ENCODE measurements at places on chromosomes 6 and 20. TPM values are rescaled to one million over a fixed set of nuclear protein-coding genes. Genes with fewer than 3 reads are reported as not detected.

GRCh38 chr6:27830212-27830599, 82.0 kb downstream of the OR2B2 start:
- no peak for DNase-seq

Gene EDN1
- total RNA-seq: 0.10 TPM

DNA sequence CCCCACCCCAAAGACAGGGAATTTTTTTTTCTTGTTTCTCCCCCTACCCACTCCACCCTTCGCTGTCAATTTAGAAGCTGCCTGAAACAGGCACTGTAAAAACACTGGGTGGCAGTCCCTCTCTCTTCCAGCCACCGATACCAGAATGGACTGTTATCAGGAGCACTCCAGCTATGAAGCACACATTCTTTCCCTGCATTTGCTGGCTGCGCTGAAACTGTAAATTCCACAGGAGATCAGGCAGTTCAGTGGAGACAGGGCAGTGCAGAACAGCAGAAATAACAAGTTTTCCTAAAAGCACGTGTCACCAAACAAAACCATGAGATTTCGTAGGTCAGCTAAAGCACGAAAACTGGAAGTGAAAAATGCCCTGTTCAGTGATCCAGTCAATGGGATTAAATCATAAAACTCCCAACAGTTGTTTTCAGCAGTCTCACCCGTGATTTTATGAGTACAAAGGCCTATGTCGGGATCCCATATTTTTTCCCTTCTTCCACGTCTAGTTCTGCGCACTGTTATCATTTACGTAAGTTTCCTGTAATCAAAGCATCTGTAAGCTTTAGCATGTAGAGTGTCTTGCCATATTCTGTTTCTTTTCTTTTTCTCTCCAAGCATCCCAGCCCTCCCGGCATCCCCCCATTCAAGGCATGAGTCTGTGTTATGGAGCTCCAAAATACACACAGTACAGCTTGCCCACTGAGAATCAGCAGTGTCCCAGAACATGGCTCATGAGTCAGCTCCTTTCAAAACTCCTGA, 359.9 kb upstream of the EPHA7 start:
- DNase-seq: no peak

DNA sequence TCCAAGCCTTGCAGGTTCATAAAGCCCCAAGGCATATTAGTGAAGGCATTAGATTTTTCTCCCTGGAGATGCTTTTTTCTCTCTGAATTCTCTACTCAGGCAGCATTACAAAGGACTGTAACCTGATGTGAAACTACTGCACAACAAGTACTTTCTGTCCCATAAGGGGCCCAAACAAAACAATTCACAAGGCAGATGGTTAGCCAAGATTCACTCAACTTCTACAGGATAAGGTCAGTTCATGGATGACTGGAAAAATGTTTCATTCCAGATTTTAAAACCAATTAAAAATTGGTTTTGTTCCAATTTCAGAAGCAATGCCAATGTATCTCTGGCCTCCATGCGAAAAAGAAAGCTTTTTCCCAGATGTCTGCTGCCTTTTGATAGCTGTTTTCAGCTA, 181.8 kb downstream of the KHDC1L start:
- no peak for DNase-seq

DNA sequence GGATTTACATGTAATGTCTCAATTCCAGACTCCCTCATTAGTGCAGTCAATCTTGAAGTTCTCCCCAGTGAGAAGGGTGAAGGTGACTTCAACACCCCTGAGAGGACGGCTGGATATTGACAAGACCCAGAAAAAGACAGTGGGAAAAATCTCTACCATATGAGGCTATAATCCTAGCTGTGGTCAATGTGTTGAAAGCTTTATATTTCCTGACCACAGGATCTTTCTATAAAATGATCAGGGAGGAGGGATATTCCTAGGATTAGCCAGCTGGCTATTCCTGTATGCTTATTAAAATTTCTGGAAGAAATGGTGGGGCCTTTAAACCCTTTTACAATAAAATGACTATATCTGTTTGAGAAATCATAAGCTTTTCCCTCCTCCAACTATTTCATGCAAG, 43.0 kb downstream of the TFAP2B start:
- DNase-seq: no peak

Gene EDN3
- 0.22 TPM for total RNA-seq

- DNase-seq: no peak
Observed at GRCh38 chr6:27667657-27668441, 194.9 kb upstream of the ZNF184 start.

- DNase-seq: no peak
Observed at GRCh38 chr6:27474672-27475071, 1.8 kb upstream of the ZNF184 start.

DNA sequence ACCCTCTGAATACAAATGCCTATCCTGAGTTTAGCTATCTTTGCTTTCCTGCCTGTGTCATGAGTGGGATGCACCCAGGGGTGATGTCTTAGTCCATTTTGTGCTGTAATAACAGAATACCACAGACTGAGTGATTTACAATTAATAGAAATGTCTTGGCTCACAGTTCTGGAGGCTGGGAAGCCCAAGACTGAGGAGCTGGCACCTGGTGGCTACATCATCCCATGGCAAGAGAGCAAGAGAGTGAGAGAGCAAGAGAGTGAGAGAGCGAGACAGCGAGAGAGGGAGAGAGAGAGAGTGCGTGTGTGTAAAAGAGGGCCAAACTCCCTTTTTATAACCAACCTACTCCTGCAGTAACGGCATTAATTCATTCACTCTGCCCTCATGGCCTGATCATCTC, 76.8 kb downstream of the PRDM1 start:
- DNase-seq: no peak

DNA sequence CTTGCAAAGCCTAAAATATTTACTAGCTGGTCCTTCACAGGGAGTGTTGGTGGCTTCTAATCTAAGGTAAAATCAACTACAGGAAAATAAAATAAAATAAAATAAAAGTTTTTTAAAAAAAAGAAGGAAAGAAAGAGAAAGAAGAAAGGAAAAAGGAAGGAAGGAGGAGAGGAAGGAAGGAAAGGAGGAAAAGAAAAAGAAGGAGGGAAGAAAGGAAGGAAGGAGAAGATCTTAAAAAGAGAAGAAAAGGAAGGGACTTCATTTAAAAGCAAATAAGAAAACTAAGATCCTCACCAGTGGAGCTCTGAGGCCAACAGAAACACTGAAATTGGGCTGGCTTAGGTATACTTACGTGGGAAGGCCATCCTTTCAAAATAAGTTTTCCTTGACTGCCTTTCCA, 178.4 kb downstream of the TSHZ2 start:
- DNase-seq: no peak

GRCh38 chr6:16345449-16346330, 107.3 kb downstream of the GMPR start:
- no peak for DNase-seq

Gene NHLRC1
- not detected for total RNA-seq

DNA sequence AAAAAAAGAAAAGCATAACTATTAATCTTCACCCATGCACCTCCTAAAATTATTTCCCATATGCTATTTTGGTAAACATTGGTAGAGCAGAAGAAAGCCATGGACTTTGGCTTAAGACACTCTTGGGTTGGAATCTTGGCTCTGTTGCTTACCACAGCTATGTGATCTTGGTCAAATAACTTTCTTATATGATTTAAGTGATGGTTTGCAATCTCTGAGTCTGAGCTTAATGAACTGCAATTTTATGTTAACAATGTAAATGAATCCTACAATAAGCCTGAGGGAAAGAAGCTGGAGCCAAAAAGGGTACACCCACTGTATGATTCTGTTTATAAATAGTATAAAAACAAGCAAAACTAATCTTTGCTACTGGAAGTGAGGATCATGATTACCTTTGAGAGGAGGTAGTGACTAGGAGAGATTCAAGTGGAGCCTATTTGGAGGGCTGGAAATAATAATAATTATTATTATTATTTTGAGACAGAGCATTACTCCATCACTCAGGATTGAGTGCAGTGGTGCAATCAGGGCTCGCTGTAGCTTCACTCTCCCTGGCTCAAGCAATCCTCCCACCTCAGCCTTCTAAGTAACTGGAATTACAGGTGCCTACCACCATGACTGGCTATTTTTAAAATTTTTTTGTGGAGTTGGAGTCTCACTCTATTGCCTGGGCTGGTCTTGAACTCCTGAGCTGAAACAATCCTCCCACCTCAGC, 34.5 kb downstream of the ABRACL start:
- DNase-seq: no peak

DNA sequence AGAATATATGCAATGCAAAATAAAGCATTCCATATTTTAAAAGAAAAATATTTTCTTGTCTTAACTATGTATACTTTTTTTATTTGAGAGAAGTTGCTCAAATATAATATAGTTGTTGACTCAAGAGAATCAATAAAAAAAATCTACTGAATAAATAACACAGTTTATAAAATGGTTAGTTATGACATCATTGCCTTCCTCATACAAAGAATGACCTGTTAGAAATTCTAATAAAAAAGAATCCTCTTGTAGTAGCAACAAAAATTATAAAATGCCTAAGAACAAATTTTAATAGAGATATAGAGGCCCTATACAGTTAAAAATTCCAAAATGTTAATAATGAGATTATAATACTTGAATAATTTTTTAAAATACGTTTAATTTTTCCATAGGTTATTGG, 96.5 kb upstream of the AHI1 start:
- no peak for DNase-seq

Gene DIDO1
- total RNA-seq: 78.3 TPM

GRCh38 chr6:157825243-157825904, 2.3 kb downstream of the SNX9 start:
- DNase-seq: no peak

GRCh38 chr6:133567636-133568035, 321.3 kb upstream of the TCF21 start:
- DNase-seq: no peak

DNA sequence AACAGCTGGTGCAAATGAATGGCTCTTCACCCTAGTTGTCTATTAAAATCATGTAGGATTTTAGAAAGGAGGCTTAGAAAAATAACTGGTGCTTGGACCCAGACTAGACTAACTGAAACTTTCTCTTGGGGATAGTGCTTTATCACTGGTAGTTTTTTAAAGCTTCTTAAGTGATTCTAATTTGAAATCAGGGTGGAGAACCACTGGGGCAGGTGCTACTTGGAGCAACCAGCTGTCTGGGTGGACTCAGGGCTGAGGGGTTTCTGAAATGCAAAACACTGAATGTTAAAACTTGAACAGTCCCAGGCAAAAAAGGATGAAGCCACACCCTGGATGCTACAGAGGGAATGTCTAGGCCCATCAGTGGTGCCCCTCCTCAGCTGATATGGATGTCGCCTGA, 81.2 kb downstream of the PXDC1 start:
- no peak for DNase-seq

GRCh38 chr6:112990971-112991370, 643.8 kb downstream of the RFPL4B start:
- no peak for DNase-seq

GRCh38 chr6:111944541-111944940, 71.3 kb upstream of the FYN start:
- no peak for DNase-seq

GRCh38 chr6:17152703-17153102, 50.9 kb downstream of the STMND1 start:
- DNase-seq: no peak

Gene ZC2HC1B
- not detected for total RNA-seq

Gene BEND3
- total RNA-seq: 2.9 TPM

Gene KCNK15
- total RNA-seq: not detected

- no peak for DNase-seq
Observed at GRCh38 chr6:39196673-39197091, 32.6 kb downstream of the KCNK5 start.

DNA sequence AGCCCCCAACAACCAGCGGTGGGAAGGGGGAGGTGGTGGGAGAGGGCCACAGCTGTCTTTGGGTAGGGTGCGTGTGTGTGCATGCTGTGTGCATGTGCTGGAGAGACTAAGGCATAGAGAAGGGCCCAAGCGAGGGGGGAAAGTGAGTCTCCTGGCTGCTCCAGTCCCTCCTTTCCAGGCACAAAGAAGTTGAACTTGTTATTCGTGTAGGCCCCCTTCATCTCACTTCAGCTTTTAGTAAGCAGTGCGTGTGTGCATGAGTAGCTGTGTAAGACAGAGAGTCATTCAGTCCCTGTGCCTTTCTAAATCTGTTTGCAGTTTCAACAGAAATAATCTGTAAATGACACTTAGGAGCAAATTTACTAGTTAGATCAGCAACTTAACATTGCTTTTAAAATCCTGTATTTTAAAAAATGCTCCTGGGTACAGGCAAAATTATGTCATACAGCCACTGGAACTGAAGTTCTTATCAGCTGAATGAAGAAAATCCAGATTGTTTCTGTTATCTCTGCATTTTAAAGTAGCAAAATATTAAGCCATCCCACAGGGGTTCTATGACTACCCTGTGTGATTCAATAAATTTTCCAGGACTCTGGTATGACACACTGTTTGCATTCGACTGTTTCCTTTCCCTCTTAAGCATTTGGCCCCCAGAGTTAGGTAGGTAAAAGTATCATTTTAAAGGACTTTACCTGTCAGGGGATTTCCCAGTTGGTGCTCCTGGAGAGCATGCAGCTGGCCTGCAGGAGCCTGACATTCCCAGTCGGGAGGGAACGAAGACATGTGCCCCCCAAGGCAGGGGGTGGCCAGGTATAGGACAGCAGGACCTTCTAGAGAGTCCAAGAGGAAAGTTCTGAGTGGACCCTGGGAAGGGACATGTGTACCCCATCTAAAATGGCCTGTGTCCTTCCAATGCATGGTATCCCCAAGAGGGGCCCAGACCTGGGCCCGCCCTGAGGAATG, 39.0 kb downstream of the MTRES1 start:
- no peak for DNase-seq

Gene ZFP57
- not detected for total RNA-seq

- no peak for DNase-seq
Observed at GRCh38 chr20:32524829-32525501, 60.2 kb downstream of the NOL4L start.

Gene FOXC1
- total RNA-seq: not detected

- peak; percentile 44 for DNase-seq
Observed at GRCh38 chr6:144602523-144603180, 317.5 kb downstream of the UTRN start.

DNA sequence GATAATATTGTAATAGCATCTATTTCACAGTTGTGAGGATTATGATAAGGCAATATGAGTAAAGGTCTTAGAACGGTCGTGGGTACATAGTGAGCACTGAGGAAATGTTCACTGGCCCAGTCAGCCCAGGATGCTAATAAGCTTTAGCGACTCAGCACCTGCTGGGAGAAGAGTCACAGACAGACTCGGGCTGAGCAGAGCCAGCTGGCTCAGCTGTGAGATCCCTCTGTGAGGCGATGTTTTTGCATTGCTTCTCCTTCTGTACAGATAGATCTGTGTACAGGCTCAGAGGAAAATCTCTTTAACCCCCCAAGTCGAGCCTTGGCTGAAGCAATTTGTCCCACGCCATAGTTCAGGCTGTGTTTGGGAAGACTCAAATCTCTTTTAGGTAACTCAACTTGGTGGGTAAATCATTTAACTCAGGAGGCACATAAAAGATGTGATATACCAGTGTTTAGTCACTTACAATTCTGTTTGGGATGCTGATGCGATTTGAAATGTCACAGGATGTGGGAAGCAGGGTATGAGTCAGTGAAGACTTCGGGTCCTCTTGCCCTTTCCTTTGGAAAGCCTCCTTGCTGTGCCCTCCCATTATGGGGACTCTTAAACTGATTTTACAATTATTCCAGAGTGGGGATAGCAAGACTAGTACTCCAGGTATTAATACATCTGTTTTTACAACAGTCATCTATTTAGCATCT, 53.1 kb downstream of the PHACTR1 start:
- DNase-seq: no peak
